Right cardiac atrium (tissue), 5 donors: ENCODE measurements at places on chromosomes 1 and 21. TPM values are rescaled to one million over a fixed set of nuclear protein-coding genes. Genes with fewer than 3 reads are reported as not detected.

AMY2A gene
- not detected for total RNA-seq

CELA3B gene
- not detected for total RNA-seq

LCE1C gene
- not detected for total RNA-seq

CFHR3 gene
- total RNA-seq: not detected

RGS16 gene
- 0.79 TPM for total RNA-seq

TNFAIP8L2 gene
- 3.7 TPM for total RNA-seq

ADGRL2 gene
- total RNA-seq: 71.6 TPM

A3GALT2 gene
- not detected for total RNA-seq

TMEM82 gene
- total RNA-seq: not detected

RHOU gene
- total RNA-seq: 13.9 TPM

CENPL gene
- total RNA-seq: 3.6 TPM

SPATA6 gene
- total RNA-seq: 20.7 TPM

IGSF3 gene
- total RNA-seq: 13.0 TPM

ITLN1 gene
- 30.0 TPM for total RNA-seq

RNU1-2 gene
- 7,768 TPM for total RNA-seq

POGZ gene
- 53.7 TPM for total RNA-seq

CRNN gene
- not detected for total RNA-seq

IFFO2 gene
- 7.3 TPM for total RNA-seq

VTCN1 gene
- total RNA-seq: 0.11 TPM

VWA1 gene
- 25.0 TPM for total RNA-seq

KRTAP21-2 gene
- total RNA-seq: not detected

FCRL2 gene
- total RNA-seq: not detected

LORICRIN gene
- not detected for total RNA-seq

LMOD1 gene
- total RNA-seq: 40.6 TPM

PITHD1 gene
- 35.5 TPM for total RNA-seq

CD55 gene
- total RNA-seq: 72.6 TPM

SPOCD1 gene
- 0.25 TPM for total RNA-seq

ITLN2 gene
- total RNA-seq: 0.58 TPM

AKR7A2 gene
- 40.4 TPM for total RNA-seq

CNTN2 gene
- 1.7 TPM for total RNA-seq

AIM2 gene
- not detected for total RNA-seq

FAM3B gene
- not detected for total RNA-seq

RBBP4 gene
- total RNA-seq: 114 TPM

FCRL3 gene
- total RNA-seq: not detected

NHLH1 gene
- not detected for total RNA-seq

TNFRSF9 gene
- total RNA-seq: not detected

PPP1R12B gene
- total RNA-seq: 620 TPM

CYP4Z1 gene
- 0.65 TPM for total RNA-seq

CYYR1 gene
- total RNA-seq: 15.4 TPM

ZNF695 gene
- total RNA-seq: not detected

PHLDA3 gene
- 29.3 TPM for total RNA-seq

RGS8 gene
- total RNA-seq: not detected

FMO5 gene
- 1.3 TPM for total RNA-seq

ZFP69 gene
- 2.8 TPM for total RNA-seq
